CD4-positive, alpha-beta T cell treated with Interleukin-21 for 1 hour (primary cell): ENCODE measurements at places on chromosomes 11 and 22.

- DNase-seq, result no peak
Observed at GRCh38 chr11:130623670-130624668, 175.5 kb downstream of the ADAMTS15 start.

GRCh38 chr11:61776561-61777075 is 15.8 kb downstream of the TMEM258 start:
- peak; percentile 53 for DNase-seq

DNA sequence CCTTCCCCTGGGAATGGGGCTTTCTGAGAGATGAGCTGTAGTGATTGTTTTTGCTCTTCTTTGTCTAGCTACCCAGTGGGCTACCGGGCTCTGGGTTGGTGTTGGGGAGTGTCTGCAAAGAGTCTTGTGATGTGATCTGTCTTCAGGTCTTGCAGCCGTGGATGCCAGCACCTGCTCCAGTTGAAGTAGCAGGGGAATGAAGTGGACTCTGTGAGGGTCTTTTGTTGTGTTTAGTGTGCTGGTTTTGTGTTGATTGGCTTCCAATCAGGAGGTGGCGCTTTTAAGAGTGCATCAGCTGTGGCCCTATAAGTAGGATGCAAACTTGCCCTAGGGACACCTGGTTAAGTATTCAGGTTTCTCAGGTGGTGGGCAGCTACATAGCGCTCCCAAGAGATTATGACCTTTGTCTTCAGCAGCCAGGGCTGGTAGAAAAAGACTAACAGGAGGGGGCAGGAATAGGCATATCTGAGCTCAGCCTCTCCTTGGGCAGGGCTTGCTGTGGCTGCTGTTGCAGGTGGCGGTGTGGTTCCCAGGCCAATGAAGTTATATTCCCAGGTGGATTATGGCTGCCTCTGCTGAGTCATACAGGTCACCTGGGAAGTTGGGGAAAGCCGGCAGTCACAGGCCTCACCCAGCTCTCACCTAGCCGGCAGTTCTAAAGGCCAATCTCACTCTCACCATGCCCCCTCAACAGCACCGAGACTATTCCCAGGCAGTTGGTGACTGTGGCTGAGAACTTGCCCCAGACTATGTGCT is 315.7 kb upstream of the C11orf87 start:
- DNase-seq, result no peak

GRCh38 chr22:49301398-49302149 is 526.1 kb downstream of the BRD1 start:
- no peak for DNase-seq

- DNase-seq, result no peak
Observed at GRCh38 chr22:29230972-29231875, 25.5 kb downstream of the EMID1 start.

- no peak for DNase-seq
Observed at GRCh38 chr22:43053176-43053575, 36.0 kb downstream of the TTLL1 start.

- DNase-seq, result no peak
Observed at GRCh38 chr11:116792144-116792868, 627 bp upstream of the APOA5 start.

DNA sequence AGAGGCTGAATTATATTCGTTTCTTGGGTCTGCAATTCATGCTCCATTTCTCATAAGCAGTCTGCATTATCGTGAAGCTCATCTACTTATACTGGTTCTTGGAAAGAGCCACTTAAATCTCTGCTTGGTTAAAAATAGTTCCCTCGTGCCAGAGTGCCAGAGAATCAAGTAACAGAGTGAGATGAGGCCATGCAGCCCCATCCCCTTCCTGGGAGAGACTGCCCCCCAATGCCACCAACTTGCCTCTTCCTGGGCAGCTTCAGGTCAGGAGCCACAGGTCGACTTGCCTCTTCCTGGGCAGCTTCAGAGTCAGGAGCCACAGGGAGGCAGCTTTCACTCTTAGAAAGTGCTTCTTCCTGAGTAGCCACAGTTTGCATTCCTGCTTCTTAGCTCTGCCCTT is 223.9 kb upstream of the ZBED5 start:
- no peak for DNase-seq

- DNase-seq, result no peak
Observed at GRCh38 chr22:25833091-25833490, 91.1 kb downstream of the MYO18B start.

DNA sequence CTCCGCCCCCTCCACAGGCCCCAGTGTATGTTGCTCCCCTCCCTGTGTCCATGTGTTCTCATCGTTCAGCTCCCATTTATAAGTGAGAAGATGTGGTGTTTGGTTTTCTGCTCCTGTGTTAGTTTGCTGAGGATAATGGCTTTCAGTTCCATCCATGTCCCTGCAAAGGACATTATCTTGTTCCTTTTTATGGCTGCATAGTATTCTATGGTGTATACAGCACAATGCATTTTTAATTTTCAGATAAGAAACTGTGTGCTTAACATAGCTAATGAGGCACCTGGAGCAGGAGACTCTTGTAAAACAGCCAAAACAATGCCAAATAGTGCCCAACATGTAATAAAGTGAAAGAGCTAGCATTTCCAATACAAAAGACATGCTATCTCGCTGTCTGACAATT is 21.8 kb downstream of the ALG9 start:
- DNase-seq, result no peak

GRCh38 chr11:70067036-70067435 is 11.1 kb upstream of the ANO1 start:
- DNase-seq, result no peak

- DNase-seq, result peak; percentile 95
Observed at GRCh38 chr11:103091801-103092524, at the start of gene DCUN1D5. TSS of gene DCUN1D5 (minus strand) at chr11:103092160. CDS start at chr11:103091872, 288 bp downstream.

DNA sequence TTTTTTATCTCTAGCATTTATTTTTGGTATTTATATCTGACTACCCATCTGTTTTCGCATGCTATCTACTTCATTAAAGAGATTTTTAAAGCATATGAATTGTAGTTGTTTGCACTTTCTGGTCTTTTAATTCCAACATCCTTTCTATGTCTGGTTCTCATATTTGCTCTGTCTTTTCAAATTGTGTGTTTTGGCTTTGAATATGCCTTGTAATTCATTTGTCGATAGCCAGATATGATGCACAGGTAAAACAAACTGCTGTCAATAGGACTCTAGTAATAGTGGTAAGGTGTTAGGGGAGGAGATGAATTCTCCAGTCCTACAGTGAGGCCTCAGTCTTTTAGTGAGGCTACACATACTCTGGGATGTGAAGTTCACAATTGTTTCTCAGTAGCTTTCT is 530.8 kb upstream of the CCDC179 start:
- no peak for DNase-seq

DNA sequence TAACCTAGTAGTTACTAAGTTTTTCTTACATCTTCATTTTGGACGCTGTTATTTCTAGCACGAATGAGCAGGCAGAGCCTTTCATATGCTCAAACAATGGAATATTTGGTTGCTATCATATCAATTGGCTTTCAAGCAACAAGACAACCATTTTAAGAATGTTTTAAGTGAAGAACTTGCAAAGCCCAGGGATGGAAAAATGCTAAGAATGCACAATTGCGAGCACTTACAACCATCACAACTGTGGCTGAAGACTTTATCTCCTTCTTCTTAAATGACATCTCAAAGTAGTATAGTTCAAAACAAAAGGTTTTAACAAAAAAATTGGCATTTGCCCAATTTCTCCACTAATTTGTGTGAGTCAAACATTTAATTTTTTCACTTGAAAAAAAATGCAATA is 8.3 kb upstream of the MMP1 start:
- no peak for DNase-seq

DNA sequence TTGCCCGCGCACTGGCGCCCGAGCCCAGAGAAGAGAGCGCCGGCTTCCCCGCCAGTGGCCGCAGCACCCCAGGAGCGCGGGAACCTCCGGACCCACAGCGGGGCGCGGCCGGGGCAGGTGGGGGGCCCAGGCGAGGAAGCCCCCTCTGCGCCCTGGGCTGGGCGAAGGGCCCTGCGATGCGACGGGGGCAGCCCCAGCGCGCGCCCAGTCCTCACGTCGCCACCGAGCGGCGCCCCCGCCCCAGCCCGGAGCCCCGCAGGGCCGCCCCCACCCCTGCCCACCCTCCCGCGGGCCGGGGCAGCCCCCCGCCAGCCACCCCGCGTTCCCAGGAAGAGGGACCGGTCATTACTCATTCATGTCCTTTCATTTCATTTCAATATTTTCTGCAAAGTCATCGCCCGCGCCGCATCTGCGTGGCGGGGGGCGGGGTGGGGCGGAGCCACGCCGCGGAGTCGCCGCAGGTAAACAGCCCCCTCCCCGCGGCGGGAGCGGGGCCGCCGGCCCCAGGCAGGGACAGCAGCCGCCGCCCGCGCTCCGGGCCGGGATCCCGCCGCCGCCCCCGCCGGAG is 673 bp upstream of the PANX2 start:
- DNase-seq, result peak; percentile 19

DNA sequence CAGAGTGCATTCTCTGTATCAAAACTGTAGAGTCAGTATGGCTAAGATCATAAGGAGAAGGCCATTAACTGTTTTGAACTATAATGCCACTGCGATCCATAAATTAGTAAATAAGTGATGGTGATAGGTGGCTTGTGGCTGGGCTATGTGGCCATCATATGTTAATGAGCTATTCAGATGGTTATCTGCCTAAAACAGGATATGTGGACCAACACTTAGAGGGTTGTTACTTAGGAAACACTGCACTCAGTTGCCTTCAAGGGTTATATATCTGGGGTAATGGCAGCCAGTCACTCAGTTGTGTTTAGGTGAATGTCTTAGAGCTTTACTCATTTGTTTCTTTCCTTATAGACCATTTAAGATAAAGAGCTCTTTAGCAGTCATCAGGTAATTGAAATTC is 66.0 kb downstream of the PPP2R1B start:
- DNase-seq, result no peak

DNA sequence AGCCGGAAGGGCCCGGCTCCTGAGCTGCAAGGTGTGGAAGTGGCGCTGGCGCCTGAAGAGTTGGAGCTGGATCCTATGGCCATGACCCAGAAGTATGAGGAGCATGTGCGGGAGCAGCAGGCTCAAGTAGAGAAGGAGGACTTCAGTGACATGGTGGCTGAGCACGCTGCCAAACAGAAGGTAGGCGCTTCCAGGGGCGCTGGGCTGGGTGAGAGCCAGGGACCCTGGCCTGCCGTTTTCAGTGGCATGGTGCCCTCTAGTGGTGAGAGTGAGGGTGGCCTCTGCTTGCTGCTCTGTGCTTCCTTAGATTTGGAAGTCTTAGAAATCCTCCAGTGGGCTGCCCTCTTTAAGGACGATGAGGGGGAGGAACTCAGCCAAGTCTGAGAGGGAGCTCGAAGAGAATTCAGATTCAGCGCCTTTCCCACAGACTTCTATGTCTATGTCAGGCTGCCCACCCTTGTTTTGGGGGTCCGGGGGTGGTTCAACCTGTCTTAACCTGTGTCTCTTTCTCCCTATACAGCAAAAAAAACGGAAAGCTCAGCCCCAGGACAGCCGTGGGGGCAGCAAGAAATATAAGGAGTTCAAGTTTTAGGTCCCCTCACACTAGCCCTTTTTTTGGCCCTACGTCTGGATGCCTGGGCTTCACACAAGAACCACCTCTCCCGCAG is 1.8 kb upstream of the PACS1 start:
- DNase-seq, result peak; percentile 83

DNA sequence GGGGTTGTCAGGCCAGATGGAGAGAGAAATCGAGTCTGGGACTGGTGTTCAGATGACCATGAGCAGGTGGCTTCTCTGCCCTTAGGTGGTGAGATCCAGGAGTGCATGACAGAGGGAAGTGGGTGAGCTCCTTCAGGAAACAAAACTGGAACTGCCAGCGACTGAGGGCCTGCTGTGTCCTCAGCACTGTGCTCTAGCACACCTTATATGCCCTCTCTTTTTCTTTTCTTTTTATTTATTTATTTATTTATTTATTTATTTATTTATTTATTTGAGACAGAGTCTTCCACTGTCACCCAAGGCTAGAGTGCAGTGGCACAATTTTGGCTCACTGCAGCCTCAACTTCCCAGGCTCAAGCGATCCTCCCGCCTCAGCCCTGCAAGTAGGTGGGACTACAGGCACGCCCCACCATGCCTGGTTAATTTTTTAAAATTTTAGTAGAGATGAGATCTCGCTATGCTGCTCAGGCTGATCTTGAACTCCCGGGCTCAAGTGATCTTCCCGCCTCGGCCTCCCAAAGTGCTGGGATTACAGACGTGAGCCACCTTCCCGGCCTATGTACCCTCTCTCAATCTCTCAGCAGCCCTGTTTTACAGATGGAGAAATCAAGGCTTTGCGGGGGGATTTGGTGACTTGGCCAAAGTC is 14.8 kb upstream of the RASD2 start:
- no peak for DNase-seq

- no peak for DNase-seq
Observed at GRCh38 chr11:70106757-70107156, 28.6 kb downstream of the ANO1 start.

- DNase-seq, result no peak
Observed at GRCh38 chr11:75133976-75134375, 16.9 kb upstream of the SLCO2B1 start.

DNA sequence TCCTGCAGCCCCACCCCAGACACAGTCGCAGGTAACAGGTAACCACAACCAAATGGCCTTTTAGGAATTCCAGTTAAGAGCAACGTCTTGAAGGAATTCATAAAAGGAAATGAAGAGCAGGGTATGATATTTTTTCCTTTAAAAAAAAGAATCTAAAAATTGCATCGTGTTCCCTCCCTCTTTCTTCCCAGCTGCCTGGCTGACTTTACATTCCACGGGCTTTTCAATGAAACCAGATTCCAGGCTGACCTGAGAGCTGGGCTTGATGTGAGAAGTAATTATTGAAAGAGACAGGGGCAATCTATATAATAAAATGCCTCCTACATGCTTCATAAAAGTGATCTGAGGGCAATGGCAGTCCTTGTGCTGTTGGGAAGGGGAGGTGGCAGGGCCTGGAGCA is 57.3 kb upstream of the EIF3D start:
- DNase-seq, result no peak

DNA sequence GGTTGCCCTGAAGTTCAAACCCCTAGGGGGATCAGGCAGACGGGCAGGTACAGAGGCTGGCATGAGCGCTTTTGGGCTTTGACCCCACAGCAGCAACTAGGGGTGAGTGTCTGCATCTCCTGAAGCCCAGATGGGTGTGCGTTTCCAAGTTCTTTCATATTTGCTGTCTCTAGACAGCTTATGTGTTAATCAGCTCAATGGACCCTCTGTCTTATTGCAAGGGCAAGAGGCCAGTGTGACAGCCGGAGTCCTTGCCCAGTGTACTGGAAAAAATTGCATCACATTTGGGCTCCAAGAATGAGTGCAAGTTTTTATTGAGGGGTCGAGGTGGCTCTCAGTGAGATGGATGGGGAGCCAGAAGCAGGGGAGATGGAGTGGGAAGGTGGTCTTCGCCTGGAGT is 1863.7 kb upstream of the RAG2 start:
- no peak for DNase-seq

DNA sequence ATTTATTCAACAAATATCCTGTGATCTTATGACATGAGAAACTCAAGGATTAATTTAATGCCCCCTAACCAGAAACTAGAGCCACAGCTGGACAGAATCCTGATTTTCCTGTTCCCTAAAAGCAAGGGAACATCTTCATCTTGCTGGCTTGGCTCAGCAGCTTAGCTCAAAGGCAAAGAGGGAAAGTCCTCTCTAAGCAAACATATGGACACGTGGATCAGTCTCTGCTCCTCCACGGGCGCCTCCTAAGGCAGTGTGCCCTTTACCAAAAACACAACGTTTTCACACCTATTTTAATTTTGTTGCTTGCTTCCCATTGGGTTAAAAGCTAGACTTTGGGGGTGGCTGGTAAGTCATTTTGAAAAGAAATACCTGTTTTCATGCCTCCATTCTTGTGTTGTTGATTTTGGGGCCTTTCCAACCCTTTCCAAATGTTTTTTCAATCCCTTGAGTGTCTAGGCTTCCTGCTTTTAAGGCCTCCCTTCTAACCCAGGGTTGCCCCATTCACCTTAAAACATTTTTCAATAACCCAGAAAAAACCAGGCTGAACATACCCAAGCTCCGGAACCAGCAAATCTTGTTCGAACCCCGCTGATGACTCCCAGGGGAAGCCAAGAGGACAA is 15.5 kb downstream of the SLC1A2 start:
- DNase-seq, result no peak
